ENCODE measurements at places on chromosomes 12 and 14.
A peak's percentile ranks its signal among the peaks of the same experiment; 100 is the strongest.

DNA sequence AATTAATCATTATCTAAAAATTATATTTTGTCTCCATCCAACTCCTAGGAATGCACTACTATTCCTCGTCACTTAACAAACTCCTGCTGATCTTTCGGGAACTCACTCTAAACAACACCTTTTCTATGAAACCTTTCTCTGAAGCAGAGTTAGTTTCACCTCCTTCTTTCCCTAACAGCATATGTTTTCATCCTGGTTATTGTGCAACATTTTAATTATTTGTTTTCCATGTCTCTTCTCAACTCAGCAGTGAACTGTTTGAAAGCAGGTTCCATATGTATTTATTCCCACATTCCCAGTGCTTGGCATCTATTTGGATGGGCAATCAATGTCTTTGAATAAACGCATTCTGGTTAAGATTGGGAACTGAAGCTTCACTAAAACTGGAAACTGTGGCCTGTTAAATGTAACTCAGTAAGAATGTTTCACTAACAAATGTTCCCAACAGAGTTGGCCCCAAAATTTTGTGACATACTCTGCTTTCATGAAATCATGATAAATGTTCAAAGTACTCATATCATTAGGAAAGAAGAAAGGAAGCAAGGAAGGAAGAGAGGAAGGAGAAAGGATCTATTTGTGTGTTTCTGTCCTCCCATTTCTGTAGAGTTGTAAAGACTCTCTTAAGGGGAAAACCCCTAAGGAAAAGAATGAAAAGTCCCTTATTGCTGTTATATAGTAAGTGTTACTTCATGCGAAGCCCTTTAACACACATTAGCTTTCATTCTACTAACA is 13.9 kb upstream of the LGR5 start:
- no peak for DNase-seq

GRCh38 chr12:47982311-47982710 is 18.9 kb downstream of the TMEM106C start:
- no peak for DNase-seq

DNA sequence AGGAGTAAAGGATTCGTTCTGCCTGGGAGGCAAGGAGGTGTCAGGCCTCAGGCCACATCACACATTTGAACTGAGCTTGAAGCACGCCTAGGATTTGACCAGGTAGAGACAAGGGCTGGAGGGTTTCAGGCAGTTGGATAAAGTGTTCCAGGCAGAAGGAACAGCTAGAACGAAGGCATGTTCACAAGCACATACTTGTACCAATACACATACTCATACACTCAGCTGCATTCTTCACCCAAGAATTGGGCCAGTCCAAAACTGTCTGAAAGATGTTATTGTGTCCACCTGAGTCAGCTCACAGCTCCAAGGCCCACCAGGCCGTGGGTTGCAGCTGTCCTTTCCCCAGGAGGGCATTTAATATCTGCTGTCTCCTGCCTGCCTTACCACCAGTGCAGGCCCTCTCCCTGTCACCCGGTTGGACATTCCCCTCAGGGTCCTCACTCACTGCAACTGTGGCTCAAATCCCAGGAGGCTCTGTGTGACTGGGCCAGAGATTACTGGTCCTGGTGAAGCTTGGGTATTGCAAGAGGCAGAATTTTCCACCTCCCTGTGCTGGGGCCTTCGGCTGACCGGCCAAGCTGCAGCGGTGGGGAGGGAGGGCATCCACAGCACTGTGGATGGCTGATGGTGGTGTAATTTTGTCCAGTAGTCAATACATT is 12.8 kb upstream of the AQP2 start:
- DNase-seq, result no peak

DNA sequence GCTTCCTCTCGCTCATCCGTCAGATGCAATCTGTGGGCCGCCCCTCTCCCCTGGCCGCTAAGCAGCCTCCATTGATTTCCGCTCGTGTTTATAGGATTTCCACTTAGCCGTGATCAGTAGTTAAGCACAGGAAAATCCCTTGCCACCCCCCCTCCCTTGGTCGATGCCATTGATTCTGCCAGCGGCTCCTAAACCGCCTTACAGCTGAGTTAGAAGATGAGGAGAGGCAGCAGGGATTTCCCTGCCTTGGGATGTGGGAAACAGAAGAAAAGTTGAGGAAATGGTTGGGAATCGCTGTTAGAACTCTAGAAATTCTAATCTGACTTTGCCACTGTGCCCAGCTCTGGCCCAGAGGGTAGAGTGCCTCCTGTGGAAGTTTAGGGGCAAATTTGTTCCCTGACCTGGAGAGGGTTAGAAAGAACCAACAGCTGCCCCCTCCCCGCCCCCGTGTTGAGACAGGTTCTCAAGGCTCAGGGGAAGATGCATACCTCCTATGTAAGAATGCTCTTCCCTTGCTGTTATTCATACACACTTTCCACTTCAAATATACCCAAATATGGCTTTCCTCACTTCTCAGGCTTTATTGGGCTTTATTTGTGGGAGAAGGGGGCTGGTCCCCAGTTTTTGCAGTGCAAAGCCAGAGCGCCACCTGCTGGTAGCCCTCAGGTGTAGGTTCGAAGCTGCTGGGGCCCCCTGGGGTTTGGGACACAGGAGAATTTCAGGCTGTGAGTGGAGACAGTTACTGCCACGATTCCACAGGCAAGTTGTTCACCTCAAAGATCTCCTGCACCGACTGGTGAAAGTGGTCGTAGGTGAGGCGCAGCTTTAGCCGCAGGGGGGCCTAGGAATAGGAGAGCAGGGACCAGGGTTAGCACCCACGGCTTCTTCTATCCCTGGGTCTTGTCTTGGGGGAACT is 3.2 kb downstream of the THTPA start:
- peak; percentile 82 for DNase-seq

- DNase-seq, result no peak
Measured at GRCh38 chr14:97361958-97362357, 564.8 kb downstream of the VRK1 start.
